ENCODE measurements at places on chromosomes 12 and 14.
A peak's percentile ranks its signal among the peaks of the same experiment; 100 is the strongest.

- no peaks in the 10 kb centered on the region for H3K36me3 ChIP-seq
- no peak overlapping the region for H3K27ac ChIP-seq
- H3K4me3 ChIP-seq: no peak overlapping the region
- no peaks in the 10 kb centered on the region for H3K4me1 ChIP-seq
Observed at GRCh38 chr14:74936731-74937130, 13.7 kb upstream of the RPS6KL1 start.

DNA sequence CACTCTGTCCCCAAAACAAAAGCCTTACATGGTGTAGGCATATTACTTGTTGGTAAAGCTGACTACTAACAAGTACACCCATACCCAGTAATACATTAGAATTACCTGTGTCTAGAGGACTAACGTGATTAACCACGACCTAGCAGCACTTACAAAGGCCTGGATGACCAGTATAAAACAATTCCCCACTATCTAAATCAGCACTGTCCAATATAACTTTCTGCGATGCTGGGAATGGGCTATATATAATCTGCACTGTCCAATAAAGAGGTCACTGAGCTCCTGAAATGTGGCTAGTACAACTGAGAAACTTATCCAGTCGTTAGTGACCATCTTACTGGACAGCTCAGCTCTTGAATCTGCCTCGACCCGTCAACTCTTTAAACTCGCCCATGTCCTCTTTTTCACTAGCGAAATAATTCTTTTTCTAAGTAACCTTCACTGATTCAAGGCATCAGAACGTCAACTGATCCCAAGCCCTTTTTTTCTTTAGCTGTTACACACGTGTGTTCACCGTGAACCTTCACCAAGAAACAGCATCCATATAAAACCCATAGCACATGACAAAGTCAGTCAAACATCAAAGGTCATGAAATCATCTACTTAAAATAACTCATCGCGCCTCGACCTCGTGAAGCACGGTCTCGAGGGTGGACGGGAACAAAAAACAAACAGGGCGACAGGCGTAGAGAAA, 905 bp upstream of the CIPC start:
- peaks cover 48% of the 10 kb centered on the region for H3K4me1 ChIP-seq
- no peaks in the 10 kb centered on the region for H3K36me3 ChIP-seq
- H3K4me3 ChIP-seq: peak overlapping the region; percentile 82
- peak overlapping the region; percentile 99 for H3K27ac ChIP-seq
- ATAC-seq: no peak

DNA sequence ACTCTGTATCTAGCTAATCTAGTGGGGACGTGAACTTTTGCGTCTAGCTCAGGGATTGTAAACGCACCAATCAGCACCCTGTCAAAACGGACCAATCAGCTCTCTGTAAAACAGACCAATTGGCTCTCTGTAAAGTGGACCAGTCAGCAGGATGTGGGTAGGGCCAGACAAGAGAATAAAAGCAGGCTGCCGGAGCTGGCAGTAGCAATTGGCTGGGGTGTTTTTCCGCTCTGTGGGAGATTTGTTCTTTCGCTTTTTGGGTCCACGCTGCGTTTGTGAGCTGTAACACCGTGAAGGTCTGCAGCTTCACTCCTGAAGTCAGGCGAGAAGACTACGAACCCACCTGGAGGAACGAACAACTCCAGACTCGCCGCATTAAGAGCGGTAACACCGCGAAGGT, 76.5 kb downstream of the SPRING1 start:
- H3K27ac ChIP-seq: no peak overlapping the region
- no peak for ATAC-seq
- H3K27me3 ChIP-seq: peaks cover 7% of the 10 kb centered on the region
- H3K36me3 ChIP-seq: no peaks in the 10 kb centered on the region
- H3K4me1 ChIP-seq: peaks cover 8% of the 10 kb centered on the region

- no peak overlapping the region for H3K4me3 ChIP-seq
- no peak overlapping the region for H3K27ac ChIP-seq
- no peaks in the 10 kb centered on the region for H3K36me3 ChIP-seq
- no peak for ATAC-seq
Observed at GRCh38 chr14:22520796-22521195, 68.2 kb downstream of the DAD1 start.

DNA sequence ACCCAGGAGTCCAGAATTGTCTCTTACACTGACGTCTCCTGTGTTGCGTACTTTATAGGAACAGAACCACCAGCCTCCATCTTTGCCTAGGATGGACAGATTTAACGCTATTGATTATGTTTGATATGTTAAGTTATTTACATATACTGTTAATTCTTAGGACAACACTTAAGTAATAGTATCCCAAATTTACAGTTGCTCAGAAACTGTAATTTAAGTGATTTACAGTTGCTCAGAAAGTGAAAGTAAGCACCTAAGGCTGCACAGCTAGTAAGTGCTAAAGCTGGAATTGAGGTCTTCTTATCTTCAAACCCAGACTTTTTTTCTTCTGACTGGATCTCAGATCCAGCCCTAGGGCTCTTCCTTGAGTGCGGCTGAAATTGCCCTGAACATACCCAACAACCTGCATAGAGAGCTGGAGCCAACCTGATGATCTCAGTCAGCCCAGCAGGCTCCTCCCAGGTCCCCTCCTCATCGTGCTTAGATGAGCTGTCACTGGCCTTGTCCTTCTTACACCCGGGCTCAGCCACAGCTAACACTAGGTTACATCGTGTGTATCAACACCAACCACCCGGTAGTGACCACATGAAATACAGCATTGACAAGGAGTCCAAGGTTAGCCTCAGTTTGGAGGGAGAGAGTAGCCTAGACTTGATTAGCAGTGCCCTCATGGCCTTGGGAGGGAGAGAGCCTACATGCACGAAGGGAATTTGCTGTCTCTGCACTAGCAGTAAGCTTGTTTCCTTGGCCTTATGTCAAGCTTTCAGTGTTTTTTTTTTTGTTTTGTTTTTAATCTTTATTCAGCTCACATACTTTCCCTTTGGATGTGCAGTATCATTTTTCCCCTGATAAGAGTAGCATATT, 111.1 kb upstream of the ARHGAP5 start:
- H3K4me1 ChIP-seq: no peaks in the 10 kb centered on the region
- H3K27ac ChIP-seq: no peak overlapping the region
- ATAC-seq: no peak
- H3K36me3 ChIP-seq: no peaks in the 10 kb centered on the region
- no peaks in the 10 kb centered on the region for H3K27me3 ChIP-seq

- no peaks in the 10 kb centered on the region for H3K4me1 ChIP-seq
- ATAC-seq: no peak
- no peaks in the 10 kb centered on the region for H3K27me3 ChIP-seq
- H3K4me3 ChIP-seq: no peak overlapping the region
Observed at GRCh38 chr12:40583743-40584142, 108.5 kb upstream of the CNTN1 start.

- H3K27me3 ChIP-seq: no peaks in the 10 kb centered on the region
- no peak overlapping the region for H3K4me3 ChIP-seq
- no peak for ATAC-seq
- H3K27ac ChIP-seq: no peak overlapping the region
Observed at GRCh38 chr12:45839917-45840316, 110.4 kb downstream of the ARID2 start.

DNA sequence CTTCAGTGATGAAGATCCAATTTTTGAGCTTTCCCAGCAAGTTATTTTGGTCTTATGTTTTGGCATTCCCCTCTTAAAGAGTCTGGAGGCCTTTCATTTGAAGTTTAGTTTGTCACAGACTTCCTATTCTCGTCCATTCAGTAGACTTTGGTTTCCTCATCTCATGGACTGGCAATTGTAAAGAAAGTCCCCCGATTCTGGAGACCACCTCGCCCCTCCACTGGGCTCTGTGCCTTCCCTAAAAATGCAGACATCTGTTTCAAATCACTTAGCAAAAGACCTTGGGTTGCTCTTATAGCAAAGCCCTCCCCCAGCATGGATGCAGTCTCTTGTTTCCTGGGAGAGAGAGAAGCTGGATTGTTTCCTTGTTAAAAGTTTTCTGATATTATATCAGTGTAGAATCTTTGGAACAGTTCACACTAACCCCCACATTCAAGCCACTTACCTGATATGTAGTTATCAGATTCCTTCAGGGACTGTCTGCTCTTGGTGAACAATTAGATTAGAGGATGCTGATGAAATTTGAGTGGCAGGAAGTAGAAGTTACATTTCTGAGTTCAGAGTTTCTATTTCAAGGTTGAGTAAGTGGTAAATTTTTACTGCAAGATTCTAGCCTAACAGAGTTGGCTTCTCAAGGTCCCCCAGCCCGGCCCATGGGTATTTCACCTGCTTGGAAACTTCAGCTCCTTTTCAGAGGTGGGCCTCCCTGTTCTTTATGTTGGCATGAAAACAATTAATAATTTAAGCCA, 56.3 kb downstream of the PLXNC1 start:
- no peak overlapping the region for H3K27ac ChIP-seq
- peaks cover 15% of the 10 kb centered on the region for H3K4me1 ChIP-seq
- no peaks in the 10 kb centered on the region for H3K27me3 ChIP-seq
- H3K36me3 ChIP-seq: no peaks in the 10 kb centered on the region
- no peak for ATAC-seq

DNA sequence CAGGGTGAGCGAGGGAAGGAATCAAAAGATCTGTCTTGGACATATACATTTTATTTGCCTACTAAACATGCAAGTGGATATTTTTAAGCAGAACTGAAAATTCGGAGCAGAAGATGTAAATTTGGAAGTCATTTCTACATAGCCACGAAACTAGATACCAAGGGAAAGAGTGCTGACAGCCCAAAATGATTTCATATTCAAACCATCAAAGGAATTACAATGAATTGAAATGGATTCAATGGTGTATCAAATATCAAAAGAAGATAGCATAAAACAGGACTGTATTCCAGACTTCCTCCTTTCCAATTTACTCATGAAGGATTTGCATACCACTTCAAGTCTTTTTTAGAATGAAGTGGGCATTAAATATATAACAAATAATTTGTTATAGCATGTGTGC, 313.5 kb upstream of the KITLG start:
- no peak overlapping the region for H3K27ac ChIP-seq
- no peak overlapping the region for H3K4me3 ChIP-seq
- H3K27me3 ChIP-seq: no peaks in the 10 kb centered on the region
- ATAC-seq: no peak
- no peaks in the 10 kb centered on the region for H3K36me3 ChIP-seq

GRCh38 chr12:108419949-108420348, 80.8 kb upstream of the CMKLR1 start:
- no peaks in the 10 kb centered on the region for H3K36me3 ChIP-seq
- H3K27me3 ChIP-seq: no peaks in the 10 kb centered on the region
- no peak overlapping the region for H3K4me3 ChIP-seq
- no peak for ATAC-seq
- no peak overlapping the region for H3K27ac ChIP-seq

GRCh38 chr12:62250671-62251608, 9.3 kb upstream of the USP15 start:
- peak; percentile 70 for ATAC-seq
- H3K36me3 ChIP-seq: no peaks in the 10 kb centered on the region
- H3K4me3 ChIP-seq: no peak overlapping the region

GRCh38 chr14:58954901-58955861, 233.3 kb upstream of the DAAM1 start:
- H3K27me3 ChIP-seq: no peaks in the 10 kb centered on the region
- H3K27ac ChIP-seq: no peak overlapping the region
- no peak for ATAC-seq
- no peak overlapping the region for H3K4me3 ChIP-seq
- no peaks in the 10 kb centered on the region for H3K4me1 ChIP-seq
- no peaks in the 10 kb centered on the region for H3K36me3 ChIP-seq

- H3K4me3 ChIP-seq: no peak overlapping the region
- H3K27me3 ChIP-seq: no peaks in the 10 kb centered on the region
- no peak overlapping the region for H3K27ac ChIP-seq
- H3K36me3 ChIP-seq: no peaks in the 10 kb centered on the region
Observed at GRCh38 chr12:123656392-123656791, 14.5 kb upstream of the TCTN2 start.

DNA sequence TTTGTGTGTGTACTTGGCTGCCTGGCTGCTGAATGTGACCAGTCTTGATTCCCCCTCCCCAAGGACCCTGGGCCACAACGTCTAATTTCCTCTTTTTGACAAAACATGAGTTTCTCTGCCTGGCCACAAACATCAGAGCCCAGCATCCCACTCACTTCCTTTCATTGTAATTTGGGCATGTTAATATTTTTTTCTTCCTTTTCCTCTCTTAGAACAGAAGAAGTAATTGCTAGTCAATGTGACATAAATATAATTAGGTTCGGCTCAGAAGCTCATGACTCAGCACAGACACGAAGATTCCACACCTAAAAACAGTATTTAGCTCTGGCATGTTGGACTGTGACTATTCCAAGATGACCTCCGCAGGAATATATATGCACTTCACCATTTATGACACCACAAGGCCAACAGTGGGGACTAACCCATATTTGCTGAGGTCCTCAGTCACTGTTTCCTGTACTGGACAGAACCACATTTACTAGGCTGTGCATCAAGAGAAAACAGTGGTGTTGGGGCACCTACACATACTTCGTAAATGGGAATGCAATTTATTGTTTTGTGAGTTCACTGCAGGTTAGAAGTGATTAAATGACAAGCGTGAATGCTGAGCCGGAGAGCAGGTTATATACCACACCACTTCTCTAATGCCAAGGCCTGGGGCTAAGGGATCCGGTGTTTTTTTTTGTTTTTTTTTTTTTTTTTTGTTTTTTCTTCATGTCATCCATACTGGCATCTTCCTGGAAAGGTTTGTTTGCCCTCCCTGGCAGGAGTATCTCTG, 4.2 kb downstream of the GSG1 start:
- ATAC-seq: no peak
- H3K4me1 ChIP-seq: peaks cover 3% of the 10 kb centered on the region

GRCh38 chr12:497501-498160, 37.9 kb downstream of the B4GALNT3 start:
- H3K4me3 ChIP-seq: no peak overlapping the region
- no peak overlapping the region for H3K27ac ChIP-seq
- no peak for ATAC-seq
- no peaks in the 10 kb centered on the region for H3K27me3 ChIP-seq

GRCh38 chr14:88201851-88202250, 121.2 kb downstream of the KCNK10 start:
- no peaks in the 10 kb centered on the region for H3K4me1 ChIP-seq
- H3K27me3 ChIP-seq: peaks cover 14% of the 10 kb centered on the region
- no peak overlapping the region for H3K27ac ChIP-seq
- no peaks in the 10 kb centered on the region for H3K36me3 ChIP-seq
- H3K4me3 ChIP-seq: no peak overlapping the region
- ATAC-seq: no peak

DNA sequence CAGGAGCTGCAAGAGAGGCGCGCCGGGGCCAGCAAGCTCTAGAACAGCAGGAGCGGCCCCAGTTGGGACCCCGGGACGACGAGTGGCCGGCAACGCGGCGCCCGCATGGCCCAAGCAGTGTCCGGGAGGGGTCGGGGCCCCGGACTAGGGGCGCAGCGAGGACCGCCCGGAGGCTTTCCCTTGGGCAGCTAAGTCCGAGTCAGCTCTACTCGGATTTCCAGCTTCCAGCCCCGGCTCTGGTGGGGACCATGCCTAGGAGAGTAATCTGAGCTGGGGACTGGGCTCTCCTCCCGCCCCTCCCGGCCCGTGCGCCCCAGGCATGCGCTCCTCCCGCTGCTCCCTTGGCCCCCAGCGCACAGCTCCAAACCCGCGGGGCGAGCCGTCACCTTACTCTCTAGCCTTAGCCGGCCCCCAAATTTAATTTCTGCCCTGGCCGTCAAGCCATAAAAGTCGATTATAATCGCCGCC, 41.6 kb upstream of the CAPRIN2 start:
- H3K4me3 ChIP-seq: peak overlapping the region; percentile 62
- no peaks in the 10 kb centered on the region for H3K36me3 ChIP-seq
- H3K4me1 ChIP-seq: no peaks in the 10 kb centered on the region
- peaks cover 44% of the 10 kb centered on the region for H3K27me3 ChIP-seq

Data from gastroesophageal sphincter (tissue), 4 donors.